ENCODE measurements at places on chromosomes 16 and 17.

GRCh38 chr17:17684906-17685774 is 3.9 kb downstream of the RAI1 start:
- no peak for DNase-seq

GRCh38 chr17:32880671-32881453 is 3.9 kb upstream of the MYO1D start:
- no peak for DNase-seq

DNA sequence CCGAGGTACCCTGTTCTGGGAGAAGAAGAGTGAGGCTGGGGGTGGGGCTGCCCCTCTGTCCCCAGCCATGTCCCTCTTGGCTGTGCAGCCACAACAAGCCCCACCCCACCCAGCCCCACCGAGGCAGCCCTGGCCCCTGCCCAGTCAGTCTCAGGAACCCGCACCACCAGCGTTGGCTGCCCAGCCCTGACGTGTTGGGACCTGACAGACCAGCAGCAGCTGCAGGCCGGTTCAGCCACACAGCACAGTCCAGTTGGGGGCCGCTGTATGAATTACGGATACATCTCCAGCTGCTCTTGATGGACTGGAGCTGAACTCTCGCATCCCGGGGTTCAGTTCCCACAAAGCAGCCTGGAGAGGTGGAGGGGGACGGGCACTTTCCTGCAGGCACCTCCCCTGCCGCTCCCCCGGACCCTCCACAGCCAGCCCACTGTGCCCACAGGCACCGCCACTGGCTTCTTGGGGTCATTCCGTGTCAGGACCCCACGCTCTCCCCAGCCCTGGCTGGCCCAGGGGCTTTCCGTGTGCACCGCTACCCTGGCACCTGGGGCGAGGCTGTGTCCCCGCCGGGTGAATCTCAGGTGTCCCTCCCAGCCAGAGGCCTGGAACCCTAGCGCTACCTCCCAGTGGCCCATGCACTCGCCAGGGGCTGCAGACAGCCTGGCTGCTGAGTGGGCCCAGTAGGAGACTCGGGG is 7.1 kb downstream of the CDH15 start:
- DNase-seq: no peak

DNA sequence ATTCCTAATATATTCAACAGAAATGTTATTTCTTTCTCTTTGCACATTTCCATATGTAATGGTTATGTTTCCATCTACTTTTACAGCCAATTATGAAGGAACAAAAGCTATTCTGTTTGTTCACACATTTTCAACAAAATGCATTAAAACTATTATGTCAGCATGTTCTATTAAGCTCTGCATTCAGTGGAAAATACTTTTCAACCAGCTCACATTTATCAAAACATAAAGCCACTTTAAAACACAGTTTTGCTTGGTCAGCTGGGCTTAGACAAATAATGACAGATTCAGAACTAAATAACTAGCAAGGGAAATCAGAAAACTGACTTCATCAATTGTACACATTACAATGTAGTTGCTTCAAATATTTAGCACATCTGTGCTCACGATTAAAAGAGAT is 6.9 kb downstream of the SALL1 start:
- no peak for DNase-seq

GRCh38 chr16:84298376-84298899 is 3.8 kb downstream of the WFDC1 start:
- no peak for DNase-seq

GRCh38 chr16:10080051-10080772 is 102.0 kb downstream of the GRIN2A start:
- no peak for DNase-seq

DNA sequence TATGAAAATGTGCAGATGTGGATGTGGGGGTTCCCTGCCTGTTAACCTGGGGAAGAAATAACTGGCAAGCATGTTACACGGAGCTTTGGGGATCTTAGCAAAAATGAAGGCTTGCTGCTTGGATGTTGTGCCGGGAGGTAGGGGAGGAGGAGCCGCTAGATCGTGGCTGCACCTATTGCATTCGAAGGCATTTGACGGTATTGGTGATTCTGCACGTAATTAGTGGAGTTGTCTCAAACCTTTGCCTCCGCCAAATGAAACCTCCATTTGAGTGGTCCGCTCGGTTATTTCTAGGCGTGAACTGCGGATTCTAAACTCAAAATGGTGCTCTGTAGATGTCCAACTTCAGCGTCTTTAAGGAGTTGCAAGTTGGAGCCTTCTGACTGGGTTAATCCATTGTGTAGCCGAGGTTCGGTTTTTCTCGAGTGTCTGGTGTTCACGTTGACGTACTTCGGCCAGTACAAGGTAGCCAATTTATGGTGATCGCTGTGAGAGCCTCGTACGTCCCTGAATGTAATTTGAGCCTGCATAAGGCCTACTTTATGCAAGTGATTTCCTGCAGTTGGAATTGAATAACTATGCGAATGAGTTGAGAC is 1.5 kb downstream of the TNRC6C start:
- no peak for DNase-seq
